NCI-H1092 (cell line): ENCODE measurements at places on chromosomes 16 and 17.

DNA sequence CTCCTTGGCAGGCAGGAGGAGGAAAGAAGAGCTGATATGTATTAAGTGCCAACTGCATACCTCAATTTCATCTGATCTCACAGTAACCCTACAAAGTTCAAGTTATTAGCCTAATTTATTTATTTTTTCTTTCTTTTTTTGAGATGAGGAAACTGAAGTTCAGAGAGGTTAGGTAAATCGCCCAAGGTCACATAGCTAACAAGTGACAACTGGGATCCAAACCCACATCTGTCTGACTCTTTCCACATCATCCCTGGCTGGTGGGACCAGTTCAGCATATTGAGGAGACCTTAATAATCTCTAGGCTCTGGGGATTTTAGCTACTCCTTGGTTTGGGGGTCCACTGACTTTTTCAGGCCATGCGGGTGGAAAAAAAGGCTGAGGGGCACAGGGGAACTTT lies 60.9 kb downstream of the CYB5B start:
- DNase-seq: no peak

DNA sequence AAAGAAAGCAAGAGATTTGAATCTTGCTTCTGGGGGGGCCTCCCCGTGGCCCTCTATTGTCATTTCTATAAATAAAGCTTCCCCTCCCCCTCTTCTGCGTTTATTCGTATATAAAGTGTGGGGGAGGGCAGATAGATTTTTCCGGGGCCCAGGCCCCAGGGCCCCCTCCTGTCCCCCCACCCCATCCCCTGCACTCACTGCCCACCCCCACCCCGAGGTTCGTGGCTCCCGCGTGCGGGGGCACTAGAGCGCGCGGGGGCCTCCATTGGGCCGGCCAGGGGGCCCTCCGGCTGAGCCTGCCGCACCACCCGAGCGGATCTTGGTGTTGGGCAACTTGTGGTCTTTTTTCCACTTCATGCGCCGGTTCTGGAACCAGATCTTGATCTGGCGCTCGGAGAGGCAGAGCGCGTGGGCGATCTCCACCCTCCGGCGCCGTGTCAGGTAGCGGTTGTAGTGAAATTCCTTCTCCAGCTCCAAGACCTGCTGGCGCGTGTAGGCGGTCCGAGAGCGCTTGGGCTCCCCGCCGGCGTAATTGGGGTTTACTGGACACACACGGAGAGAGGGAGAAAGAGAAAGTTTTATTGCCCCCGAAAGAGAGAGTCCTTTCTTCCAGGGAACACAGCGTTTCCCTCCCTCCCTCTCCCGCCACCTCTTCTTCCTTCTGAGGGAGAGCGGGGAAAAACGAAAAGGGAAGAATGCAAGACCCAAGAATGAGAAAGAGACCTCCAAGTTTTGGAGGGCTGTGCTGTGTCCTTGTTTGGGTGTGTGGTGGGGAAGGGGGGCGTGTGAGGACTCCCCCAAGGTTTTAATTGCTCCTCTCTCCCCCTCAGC lies 1.5 kb downstream of the HOXB4 start:
- no peak for DNase-seq

DNA sequence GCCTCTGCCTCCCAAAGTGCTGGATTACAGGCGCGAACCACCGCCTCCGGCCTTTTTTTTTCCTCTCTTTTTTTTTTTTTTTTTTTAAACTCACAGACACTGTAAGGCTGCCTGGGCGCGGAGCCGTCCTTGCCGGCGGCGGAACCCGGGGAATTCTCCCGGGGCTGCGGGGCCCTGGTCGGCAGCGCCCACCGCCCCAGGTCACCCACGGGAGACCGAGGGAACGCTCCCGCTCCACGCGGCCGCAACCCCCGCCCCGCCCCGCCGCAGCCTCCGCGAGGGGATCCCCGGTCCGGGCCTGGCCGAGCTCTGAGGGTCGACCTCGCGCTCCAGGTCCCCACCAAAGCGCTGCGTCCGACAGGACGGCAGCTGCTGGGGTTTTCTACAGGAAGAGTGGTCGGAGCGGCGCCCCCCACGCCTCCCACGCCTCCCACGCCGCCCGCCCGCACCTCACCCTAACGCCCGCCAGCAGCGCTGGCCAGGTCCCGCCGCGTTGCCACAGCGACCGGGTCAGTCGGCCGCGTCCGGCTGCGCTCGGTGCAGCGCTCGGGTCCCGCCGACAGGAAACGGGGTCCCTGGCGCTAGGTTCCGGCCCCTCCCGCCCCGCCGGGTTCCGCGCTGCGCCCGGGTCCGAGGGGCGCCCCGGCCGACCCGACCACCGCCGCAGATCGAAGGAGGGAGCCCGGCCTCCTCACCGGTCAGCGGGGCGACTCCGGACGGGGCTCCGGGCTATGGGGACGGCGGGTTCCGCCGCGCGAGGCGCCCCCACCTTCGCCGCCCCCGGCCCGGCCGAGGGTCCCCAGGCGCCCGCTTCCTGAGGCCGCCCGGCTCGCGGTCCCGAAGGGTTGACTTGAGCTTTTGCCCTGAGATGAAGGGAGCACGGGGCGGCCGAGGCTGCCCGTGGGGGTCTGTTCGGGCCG lies at the start of gene CCDC57:
CCDC57 (minus strand) TSS at position 512 of the 920 bp plus-strand sequence. CDS start 10,898 bp downstream, outside the sequence.
- DNase-seq: peak; percentile 71

DNA sequence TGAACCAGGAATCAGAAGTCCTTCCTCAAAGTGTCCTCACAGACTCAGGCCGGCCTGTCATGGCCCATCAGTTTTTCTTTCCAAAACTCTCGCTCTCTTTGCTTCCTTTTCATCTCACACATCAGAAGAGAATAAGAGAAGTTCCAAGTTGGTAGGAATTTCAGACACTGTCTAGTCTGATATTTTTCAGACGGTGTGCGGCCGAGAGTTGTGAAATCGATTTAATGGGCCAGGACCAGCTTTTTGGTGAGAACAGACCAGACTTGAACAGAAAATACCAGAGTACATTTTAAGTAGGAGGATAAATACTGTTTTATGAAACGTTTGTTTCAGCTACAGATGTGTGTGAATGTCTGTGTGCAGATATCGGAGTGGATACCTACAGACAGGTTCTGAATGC lies 24.8 kb upstream of the RCVRN start:
- no peak for DNase-seq

GRCh38 chr17:64651889-64652288 lies 10.2 kb downstream of the SMURF2 start:
- DNase-seq: no peak

GRCh38 chr16:26787924-26788323 lies 278.8 kb upstream of the C16orf82 start:
- DNase-seq: no peak

- no peak for DNase-seq
Measured at GRCh38 chr17:50676065-50676975, 31.4 kb downstream of the ANKRD40 start.

DNA sequence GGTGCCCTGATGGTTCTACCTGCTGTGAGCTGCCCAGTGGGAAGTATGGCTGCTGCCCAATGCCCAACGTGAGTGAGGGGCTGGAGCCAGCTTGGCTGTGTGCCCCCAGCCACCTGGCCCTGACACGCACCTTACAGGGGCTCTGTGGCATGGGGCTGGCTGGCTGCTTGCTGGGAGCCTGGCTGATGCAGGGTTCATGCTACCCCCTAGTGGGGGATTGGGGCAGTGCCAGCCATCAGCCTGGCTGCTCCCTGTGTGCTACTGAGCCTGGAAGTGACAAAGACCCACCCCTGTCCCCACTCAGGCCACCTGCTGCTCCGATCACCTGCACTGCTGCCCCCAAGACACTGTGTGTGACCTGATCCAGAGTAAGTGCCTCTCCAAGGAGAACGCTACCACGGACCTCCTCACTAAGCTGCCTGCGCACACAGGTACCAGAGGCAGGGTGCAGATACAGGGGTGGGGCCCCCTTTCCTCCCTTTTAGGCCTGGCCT lies 5.7 kb downstream of the GRN start:
- peak; percentile 51 for DNase-seq

DNA sequence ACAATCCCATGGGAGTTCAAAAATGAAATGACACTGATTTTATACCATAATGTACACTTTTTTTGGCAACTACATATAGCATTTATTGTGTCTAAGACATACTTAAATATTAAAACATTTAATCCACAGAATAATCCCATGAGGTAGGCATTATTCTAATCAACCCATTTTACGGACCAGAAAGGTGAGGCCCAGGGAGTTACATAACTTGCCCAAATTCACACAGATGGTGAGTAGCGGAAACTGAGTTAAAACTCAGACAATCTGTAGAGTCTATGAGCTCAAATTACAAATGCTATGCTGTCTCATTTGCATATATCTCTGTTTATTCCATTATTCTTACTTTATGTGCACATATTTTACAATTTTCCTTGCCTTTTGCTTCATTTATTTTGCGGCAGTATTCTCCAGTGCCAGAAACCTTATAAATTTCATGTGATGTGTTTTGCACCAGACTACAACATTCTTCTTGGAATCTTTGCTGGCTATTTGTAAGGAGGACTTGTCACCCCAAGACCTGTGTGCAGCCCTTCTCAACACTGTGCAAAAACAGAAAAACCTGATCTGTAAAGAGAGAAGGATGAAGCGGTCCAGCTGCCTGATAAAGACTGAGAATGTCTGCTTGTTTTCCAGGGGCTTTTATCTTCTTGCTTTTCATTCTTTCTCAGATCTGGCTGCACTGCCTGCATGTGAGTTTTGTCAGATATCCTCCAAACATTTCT lies 2.3 kb upstream of the ABCA9 start:
- DNase-seq: no peak

GRCh38 chr16:24131294-24131693 lies 124.8 kb upstream of the CACNG3 start:
- DNase-seq: no peak

- DNase-seq: no peak
Measured at GRCh38 chr17:81583589-81584342, 31.6 kb upstream of the FAAP100 start.

GRCh38 chr17:50642722-50643656 lies 8.3 kb downstream of the ABCC3 start:
- DNase-seq: no peak

GRCh38 chr16:2815299-2815771 lies 1.7 kb upstream of the PRSS21 start:
- DNase-seq: no peak

GRCh38 chr17:63774141-63774968 lies at the start of gene DDX42:
Gene DDX42 (plus strand): TSS chr17:63774170. CDS start chr17:63787050, 12,880 bp downstream.
- peak; percentile 24 for DNase-seq

DNA sequence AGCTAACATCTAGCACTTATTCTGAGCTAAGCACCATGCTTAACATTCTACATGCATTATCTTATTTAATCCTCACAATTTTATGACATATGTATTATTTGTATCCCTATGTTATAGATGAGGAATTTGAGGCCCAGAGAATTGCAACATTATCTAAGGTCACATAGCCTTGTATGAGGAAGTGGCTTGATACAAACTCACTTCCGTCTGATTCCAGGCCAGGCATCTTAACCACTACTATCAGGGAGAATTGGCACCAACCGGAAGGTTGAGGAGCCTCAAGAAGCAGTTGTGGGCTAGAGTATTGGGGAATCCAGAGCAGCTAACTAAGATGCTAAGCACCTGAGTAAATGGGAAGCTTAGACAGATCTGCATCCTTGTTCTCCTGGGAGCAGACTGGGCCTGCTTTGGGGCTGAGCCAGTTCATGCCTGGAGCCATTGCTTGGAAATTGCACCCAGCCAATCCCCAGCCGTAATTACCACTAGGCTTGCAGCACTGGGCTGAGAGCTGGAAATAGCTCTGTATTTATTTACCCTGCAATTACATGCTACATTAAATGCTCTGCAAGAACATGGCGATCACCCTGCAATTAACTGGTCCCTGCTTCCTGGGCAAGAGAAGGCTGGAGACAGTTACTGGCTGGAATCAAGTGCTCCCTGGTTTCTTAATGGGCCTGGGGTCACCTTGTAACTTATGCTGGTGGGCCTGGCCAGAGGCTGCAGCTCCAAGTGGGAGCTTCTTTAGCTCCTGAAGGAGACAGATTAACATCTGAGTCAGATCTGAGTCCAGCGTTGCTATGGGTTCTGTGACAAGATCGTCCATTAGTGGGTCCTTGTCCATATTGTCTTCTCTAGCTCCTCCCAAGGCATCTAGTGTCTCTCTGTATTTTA lies 273.1 kb upstream of the CCL2 start:
- peak; percentile 19 for DNase-seq

DNA sequence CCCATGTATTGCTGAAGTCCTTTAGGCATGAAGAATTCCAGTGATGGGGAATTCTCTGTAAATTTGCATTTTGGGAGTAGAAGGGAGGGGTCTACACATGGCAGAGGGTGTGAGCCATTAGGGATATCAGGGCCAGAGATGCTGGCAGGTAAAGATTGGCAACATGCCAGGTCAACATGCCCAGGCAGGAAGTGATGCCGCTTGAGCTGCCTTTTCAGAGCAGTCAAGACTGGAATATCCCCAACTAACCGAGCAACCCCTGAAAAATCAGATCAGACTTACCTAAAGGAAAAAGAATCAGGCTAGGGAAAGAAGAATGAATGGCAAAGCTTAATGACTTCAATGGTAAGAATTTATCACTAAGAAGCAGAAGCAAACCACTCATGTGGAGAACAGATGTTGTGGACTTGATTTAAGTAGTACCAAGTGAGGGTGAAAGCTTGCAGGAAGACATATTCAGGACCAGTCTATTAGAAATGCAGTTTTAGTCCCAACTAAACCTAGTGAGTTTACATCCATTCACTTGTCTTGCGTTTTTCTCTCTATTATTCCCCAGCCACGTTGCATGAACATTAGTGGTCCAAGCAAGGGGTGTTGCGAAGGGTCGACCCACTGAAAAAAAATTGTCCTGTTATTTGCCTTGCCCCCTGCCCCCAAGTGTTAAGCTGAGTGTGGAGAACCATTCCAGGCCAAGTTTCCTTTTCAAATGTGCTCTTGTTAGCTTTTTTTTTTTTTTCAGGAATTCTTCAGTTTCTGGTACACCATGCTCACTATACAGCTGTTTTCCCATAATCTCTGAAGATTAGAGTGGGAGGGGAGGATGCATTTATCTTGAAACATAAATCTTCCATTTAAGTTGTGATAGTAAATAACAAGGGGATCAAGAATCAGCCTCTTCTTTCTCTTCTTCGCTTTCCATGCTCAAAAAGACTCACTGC lies 105.2 kb downstream of the ABCA8 start:
- DNase-seq: no peak

- DNase-seq: no peak
Measured at GRCh38 chr17:45003877-45004276, 35.8 kb upstream of the C1QL1 start.

DNA sequence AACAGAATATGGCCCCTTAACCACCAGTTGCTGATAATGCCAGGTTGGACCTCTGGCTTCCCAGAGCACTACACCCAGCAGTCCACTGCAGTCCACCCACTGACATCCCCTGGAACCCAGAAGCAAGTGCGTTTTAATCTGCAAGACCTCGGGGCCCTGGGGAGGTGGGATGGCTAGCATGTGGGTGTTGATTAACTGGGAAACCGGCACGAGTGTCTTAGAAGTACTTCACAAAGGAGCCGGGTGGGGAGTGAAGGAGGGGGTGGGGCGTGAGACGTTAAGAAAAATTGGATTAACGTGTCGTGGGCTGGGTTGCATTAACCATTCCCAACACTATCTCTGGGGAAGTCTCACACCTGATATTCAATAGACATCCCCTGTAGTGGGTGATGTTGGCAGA lies 6.1 kb upstream of the HIC1 start:
- DNase-seq: no peak

GRCh38 chr16:50318796-50319578 lies 49.8 kb downstream of the BRD7 start:
- DNase-seq: no peak
